ENCODE measurements at places on chromosomes 4 and X.

DNA sequence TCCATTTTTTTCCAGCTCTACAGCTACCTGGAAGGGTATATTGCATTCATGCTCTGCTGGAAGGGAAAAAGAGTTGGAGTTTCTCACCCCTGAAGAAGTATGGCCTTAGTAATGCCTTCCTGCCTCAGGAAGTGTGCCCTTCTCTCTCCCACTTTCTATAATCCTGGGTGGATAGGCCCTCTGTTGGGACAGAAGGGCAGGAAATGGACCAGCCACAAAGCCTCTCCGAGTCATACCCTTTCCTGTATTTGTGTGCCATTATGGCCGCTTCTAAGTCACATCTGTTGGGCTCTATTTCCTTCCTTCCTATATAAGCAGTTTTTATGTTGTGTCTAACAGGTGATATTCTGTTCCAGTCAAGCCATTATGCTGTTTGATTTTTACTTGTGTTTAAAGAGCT, 74.8 kb upstream of the SMARCA5 start:
- no peak for DNase-seq

DNA sequence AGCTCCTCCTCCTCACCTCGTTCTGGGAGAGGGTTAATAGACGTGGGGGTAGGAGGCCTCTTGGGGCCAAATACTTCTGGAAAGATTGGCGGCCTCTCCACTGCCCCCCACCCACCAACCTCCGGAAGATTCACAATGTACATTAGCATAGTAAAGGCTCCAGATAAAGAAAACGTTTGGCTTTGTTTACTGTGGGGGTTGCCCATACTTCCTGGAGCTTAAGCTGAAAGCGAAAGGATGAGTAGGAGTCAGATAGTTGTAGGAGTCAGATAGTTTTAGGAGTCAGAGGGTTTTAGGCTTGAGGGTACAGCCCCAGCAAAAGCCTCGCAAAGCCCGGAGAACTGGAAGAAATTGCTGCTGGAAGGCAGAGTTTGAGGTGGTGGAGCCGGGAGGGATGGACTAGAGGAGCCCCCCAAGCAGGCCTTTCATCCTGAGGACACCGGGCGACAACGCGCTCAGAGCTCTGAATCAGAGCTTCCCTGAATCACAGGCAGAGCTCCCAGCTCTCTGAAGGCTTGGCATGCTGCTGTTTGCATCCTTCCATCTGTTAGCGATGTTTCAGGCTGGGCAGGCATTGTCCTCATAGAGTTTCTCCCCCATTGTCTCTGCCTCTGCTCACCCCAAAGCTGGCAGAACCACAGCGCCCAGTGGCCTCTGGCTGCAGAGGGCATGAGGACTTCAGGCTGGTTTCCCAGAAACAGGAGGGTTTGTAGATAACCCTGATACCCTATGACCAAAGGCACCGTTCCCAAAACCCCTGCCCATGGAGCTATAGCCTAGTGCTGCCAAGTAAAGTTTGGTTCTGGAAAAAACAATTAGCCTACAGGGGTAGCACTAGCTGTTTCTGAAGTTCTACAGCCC, 280.7 kb downstream of the BCOR start:
- no peak for DNase-seq

DNA sequence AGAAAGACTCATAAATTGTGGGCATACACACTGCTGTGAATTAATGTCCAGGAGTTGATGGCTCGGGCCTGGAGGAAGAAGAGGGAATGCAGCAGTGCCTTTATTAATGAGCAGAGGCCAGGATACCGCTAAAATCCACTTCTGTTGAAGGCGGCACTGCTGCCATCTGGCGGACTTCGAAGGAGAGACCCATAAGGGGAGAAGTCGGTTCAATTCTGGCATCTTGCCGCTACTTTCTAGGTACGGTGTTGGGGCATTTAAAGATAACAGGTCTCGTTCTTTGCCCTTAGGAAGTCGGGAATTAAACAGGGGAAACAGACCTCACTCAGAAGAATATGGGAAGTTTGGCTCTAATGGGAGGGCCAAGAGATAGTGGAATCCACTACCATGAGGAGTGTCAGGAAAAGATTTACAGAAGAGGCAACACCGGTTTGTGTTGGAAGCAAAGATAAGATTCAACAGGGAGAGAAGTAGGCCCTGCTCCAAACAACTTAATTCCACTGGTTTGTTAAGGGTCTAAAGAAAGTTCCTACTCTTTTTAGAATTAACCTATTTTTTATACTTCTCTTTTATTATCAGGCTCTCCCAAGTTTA, 133.6 kb upstream of the GIMD1 start:
- DNase-seq: peak; percentile 42

DNA sequence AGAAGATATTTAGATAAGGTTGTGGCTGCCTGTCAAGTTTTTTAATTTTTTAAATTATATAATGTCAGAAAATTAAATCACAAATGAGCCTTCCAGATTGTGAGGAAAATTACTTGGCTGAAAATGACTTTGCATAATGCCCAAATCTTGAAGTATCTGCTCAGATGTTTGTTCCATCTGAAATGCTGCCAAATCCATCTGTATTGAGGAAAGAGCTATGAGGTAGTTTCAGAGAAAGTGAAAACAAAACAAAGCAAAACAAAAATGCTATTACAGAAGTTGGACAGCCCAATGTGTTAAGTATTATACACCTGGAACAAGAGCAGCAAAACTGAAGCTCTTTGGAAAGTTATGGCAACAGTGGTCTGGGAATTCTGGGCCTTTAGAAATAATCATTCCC, 23.3 kb upstream of the GUCY1B1 start:
- no peak for DNase-seq

GRCh38 chr4:59695355-59696053, 1504.6 kb upstream of the ADGRL3 start:
- DNase-seq: no peak

GRCh38 chr4:154506253-154506652, 14.7 kb upstream of the DCHS2 start:
- no peak for DNase-seq

- DNase-seq: no peak
Observed at GRCh38 chr4:5788144-5788543, 77.1 kb downstream of the EVC start.

GRCh38 chrX:119643696-119644095, 37.5 kb upstream of the NKRF start:
- no peak for DNase-seq

GRCh38 chrX:133813971-133814370, 171.4 kb downstream of the GPC3 start:
- DNase-seq: no peak

- no peak for DNase-seq
Observed at GRCh38 chr4:112842513-112842912, 205.6 kb downstream of the LARP7 start.

GRCh38 chr4:147326591-147326990, 154.3 kb upstream of the EDNRA start:
- DNase-seq: no peak

DNA sequence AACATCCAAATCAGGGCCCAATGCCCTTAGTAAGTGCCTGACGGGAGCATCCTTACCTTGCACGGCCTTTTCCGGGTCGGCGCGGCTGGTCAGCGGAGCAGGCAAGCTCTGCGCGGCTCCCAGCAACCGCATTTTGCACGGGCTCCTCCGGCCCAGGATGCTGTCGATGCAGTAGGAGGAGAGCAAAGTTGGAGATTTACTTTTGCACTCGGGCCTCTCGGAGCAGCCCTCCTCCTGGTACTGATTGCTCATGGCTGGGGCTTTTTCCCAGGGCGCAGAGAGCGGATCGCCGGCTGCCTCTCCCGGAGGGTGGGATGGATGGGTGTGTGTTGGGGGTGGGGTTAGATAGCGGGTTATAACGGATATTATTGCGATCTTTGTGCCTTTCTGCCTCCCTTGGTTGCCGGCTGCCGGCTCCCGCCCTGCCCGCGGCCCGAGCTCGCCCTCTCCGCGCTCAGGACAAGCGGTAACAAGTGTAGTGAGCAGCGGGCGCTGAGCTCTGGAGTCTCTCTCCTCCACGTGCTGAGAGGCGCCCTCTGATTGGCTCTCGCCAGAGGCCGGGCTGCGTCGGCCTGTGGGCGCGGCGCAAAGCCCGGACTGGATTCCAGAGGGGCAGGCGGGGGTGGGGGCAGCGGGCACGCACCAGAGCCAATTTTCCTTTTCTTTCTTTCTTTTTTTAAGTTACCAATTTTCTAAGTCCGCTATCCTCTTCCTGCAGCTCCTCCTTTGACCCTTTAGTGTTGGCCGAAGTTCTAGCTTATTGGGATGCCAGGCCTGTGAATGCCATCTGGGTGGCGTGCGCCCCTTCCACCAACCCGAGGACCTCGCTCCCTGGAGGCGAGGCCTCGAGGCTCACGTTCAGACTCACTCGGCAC, at the start of gene ARX:
Gene ARX, minus strand, starts transcription at position 480 of the 875 bp plus-strand sequence. Its CDS starts 228 bp downstream, at position 252.
- DNase-seq: peak; percentile 58

DNA sequence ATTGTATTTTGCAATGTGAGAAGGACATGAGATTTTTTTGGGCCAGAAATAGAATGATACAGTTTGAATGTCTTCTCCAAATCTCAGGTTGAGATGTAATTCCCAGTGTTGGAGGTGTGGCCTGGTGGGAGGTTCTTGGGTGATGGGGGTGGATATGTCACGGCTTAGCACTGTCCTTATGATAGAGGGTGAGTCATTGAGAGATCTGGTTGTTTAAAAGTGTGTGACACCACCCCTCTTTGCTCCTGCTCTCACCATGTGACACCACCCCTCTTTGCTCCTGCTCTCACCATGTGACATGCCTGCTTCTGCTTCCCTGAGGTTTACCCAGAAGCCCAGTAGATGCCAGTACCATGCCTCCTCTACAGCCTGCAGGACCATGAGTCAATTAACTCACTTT, 1226.9 kb downstream of the PCDH7 start:
- DNase-seq: no peak

DNA sequence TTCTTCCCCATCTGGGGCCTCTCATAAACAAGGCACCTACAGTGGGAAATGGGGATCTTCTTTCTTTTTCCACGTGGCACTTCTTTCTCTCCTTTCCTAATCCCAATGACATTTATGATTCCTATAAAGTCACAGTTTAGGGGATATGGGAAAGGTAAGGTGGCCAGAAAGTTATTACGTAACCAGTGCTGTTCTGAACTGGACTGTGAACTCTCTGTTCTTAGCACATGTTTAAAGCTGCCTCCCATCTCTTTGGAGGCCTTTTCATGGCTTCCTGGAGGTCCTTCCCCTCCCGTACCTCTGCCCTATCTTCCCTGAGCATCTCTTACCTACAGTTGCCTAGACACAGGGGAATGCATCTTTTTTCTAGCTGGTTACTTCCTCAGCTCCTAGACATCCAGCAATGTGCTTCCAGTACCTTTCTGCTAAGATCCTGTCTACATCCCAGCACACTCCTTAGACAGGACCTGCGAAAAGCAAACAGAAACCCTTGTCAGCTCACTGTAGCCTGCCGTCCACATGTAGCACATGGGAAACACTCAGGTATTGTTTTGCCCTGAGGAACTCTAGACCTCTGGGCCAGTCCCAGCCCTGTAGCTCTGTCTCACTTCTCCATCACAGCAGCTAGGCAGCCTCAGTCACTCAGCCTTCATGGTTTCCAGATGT, 195.4 kb downstream of the NWD2 start:
- DNase-seq: no peak

- no peak for DNase-seq
Observed at GRCh38 chr4:185822791-185823190, 10.8 kb upstream of the SORBS2 start.

- peak; percentile 66 for DNase-seq
Observed at GRCh38 chr4:74996996-74997395, 64.1 kb downstream of the PARM1 start.

- DNase-seq: peak; percentile 78
Observed at GRCh38 chr4:139740531-139741041, 75.0 kb downstream of the MGST2 start.

GRCh38 chr4:20512033-20512792, 188.0 kb upstream of the PACRGL start:
- DNase-seq: no peak

- DNase-seq: peak; percentile 91
Observed at GRCh38 chr4:6991771-6992557, 51.2 kb upstream of the TADA2B start.

DNA sequence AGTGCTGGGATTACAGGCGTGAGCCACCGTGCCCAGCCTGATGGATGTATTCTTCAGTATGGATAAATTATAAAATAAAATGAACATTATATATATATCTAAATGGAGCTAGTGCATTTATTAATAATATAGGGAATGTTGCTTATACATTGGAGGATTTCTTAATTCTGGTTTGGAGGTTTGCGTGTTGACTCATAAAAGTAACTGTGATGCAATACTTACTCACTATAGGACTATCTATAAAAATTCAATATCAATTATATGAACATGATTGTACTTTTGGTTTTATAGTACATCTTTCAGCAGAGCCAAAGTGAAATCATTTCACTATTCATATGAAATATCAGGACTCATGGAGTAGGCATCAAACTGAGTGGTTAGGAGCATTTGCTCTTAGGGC, 3.2 kb upstream of the AREG start:
- no peak for DNase-seq

GRCh38 chr4:40199999-40200874, 3.4 kb downstream of the RHOH start:
- no peak for DNase-seq

GRCh38 chr4:31678356-31678755, 958.2 kb downstream of the PCDH7 start:
- no peak for DNase-seq

DNA sequence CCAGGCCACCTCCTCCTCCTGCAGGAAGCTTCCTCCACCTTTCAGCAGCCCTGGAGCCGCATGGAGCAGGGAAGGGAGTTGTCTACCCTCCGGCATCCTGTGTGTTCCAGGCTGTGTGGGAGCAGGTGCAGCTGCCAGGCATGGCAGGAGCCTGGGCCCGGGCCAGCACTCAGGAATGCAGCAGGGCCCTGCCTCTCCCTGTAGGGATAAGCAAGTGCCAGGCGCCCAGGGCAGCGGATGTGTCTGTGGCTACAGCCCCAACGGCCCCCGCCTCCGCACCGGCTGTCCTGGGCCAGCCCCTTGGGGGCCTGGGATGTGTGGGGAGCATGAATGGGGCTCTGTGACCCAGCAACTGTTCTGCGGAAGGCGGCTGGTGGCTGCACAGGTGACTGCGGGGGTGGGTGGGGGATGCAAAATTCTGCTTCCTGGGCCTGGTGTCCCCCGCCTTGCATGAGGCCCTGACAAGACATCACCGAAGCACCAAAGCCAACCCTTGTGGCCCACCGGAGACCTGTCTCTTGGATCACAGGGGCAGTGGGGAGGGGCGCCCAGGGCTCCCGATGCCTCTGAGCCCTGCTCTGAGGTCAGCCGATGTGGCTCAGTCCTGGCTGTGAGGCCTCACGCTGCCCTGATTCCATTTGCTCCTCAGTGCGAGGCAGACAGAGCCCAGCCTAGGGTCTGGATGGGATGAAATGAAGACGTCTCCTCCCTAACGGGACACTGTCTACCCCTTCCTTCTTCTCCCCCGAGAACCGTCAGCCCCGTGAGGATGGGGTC, 1.4 kb upstream of the DOK7 start:
- DNase-seq: peak; percentile 57

- DNase-seq: no peak
Observed at GRCh38 chrX:20477836-20478524, 211.3 kb upstream of the RPS6KA3 start.

- no peak for DNase-seq
Observed at GRCh38 chrX:104172121-104172520, 5.9 kb downstream of the FAM199X start.

Measured in foreskin keratinocyte (primary cell).